GM04503 (cell line): ENCODE measurements at places on chromosomes 3 and 15.
A peak's percentile ranks its signal among the peaks of the same experiment; 100 is the strongest.

- DNase-seq = no peak
These were observed 1.7 kb downstream of the CMTM8 start for GRCh38 chr3:32240159-32240545.

GRCh38 chr3:127783642-127784160 lies 38.6 kb downstream of the MGLL start:
- no peak for DNase-seq

GRCh38 chr3:61578667-61579367 lies 17.4 kb downstream of the PTPRG start:
- DNase-seq = no peak

- DNase-seq = peak; percentile 25
These were observed 30.6 kb upstream of the SLC6A6 start for GRCh38 chr3:14371573-14372474.

GRCh38 chr15:77634266-77634962 lies 1.7 kb upstream of the LINGO1 start:
- no peak for DNase-seq

DNA sequence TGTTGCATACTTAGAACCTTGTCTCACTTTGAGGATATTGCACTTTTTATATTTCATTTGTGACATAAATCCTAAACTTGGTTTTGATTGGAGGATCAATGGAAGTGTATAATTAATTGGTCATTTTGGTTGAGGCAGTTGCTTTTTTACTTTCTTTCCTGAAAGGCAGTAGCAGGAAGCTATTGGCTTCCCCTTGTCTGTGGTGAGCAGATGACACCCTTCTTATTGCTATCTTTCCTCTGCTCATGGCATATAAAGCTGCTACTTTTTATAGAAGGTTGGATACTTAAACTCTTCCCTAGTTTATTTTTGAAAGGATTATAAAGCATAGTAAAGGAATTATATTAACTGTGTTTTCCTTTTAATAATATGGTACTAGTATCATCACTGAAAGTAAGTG lies 28.6 kb downstream of the FAM98B start:
- no peak for DNase-seq

- DNase-seq = no peak
These were observed 22.4 kb upstream of the TGFBR2 start for GRCh38 chr3:30583973-30584372.

GRCh38 chr3:130378677-130379191 lies 33.3 kb downstream of the COL6A5 start:
- DNase-seq = no peak

DNA sequence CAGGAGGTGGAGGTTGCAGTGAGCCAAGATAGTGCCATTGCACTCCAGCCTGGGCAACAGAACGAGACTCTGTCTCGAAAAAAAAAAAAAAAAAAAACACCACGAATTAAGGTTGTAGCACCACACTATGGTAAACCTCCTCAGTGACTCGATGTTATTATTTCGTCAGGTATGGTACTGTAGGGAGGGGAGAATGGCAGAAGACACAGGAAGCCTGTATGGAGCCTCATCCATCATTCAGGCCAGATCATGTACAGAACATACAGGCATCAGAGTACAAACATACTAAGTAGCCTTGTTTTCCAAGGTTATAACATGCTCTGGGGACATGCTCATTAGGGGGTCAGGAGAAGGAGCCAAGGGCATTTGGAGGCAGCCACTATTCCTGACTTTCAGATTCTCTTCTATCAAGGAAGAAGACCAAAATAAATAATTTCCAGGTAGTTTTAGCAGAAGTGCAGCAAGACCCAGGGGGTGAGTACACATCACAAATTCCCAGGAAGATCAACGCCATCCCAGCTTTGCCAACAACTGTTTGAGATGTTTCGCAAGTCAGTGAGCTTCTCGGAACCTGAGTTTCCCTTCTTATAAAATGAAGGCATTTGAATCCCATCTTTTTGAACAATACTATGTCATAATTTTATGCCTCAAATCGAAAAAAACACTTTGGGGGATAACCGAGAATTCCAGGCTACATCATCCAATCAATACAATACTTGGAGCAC lies 79.8 kb downstream of the FOXP1 start:
- peak; percentile 43 for DNase-seq

- DNase-seq = peak; percentile 81
These were observed at the start of gene FBN1 for GRCh38 chr15:48645558-48646330. Gene FBN1 (minus strand): TSS chr15:48645709. CDS start chr15:48644769, 940 bp downstream.

GRCh38 chr15:72758182-72758581 lies 25.4 kb downstream of the ADPGK start:
- DNase-seq = peak; percentile 86

DNA sequence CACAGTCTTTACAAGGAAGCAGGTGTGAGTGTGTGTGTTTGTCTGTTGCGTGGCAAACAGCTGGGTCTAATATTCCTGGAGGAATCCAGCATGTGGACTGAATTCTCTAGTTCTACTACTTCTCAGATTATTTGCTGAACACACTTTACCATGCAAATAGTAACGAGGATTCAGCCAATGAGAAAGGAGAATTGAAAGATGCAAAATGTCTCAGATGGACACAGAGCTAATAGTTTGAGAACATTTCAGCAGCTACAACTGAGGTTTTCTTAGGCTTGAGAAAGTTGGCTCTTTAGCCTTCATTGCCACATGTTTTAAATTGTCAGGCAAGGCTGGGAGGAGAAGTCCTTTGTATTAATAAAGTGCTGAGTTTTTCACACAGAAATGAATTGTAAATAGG lies 568.0 kb upstream of the MDFIC2 start:
- no peak for DNase-seq

- no peak for DNase-seq
These were observed 31.0 kb upstream of the ZCWPW2 start for GRCh38 chr3:28317438-28318022.

- no peak for DNase-seq
These were observed 47.3 kb downstream of the CHP1 start for GRCh38 chr15:41278319-41278718.
